ENCODE measurements at places on chromosomes 2 and 18.

- DNase-seq, result no peak
Measured at GRCh38 chr18:28637897-28638296, 461.0 kb upstream of the CDH2 start.

DNA sequence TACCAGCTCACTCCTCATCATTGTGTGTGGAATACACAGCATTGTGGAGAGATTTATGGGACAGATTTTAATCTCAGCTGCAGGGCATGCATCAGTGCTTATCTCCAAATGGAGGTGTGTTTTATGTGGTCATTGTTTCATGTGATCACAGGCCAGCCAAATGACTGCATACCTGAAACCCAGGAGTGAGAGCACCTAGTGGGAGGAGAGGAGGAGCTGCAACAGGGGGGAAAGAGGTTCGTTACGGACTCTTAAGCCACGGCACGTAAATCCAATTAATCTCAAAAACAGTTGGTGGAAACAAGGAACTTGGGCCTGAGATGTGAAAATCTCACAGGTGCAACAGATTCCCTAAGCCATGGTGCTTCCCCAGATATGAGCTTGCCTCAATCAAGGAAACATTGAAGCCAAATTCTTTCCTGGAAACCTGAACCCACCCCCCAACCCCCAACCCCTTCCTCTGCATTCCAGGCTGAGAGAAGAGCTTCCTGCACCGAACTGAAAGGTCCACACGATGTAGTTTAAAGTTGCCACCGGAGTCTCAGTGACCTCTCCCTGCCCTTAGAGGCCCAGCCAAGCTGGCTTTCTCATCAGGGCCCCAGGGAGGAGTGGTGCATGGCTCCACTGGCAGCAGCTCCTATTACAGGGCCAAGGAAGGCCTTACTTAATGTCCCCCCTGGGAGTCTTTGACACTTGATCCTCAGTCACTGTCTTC, 167.4 kb downstream of the C1D start:
- DNase-seq, result no peak

GRCh38 chr2:24912523-24912922, 7.5 kb downstream of the ADCY3 start:
- no peak for DNase-seq

GRCh38 chr2:74860521-74860920, 26.6 kb downstream of the HK2 start:
- no peak for DNase-seq

GRCh38 chr2:135925571-135925970, 49.3 kb upstream of the MCM6 start:
- no peak for DNase-seq
